ENCODE measurements at places on chromosomes 2 and 18.

DNA sequence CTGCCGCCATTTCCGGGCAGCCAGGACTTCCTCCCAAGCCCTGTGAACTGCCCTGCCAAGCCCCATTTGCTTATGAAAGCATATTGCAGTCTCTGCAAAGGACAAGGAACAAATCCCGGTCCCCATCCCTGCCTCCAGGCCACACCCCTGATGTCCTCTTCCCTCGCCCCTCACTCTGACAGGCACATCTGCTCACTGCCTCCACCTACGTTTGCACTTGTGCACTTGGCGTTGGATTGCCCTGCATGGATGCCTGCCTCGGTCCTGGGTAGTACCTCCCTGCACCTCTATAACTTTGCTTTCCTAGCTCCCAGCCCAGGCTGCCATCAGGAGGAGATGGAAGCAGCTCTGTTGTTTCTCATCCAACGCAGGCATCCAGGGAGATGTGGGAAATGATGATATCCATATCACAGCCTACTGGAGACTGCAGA is 19.6 kb upstream of the RPL31 start:
- DNase-seq = no peak

DNA sequence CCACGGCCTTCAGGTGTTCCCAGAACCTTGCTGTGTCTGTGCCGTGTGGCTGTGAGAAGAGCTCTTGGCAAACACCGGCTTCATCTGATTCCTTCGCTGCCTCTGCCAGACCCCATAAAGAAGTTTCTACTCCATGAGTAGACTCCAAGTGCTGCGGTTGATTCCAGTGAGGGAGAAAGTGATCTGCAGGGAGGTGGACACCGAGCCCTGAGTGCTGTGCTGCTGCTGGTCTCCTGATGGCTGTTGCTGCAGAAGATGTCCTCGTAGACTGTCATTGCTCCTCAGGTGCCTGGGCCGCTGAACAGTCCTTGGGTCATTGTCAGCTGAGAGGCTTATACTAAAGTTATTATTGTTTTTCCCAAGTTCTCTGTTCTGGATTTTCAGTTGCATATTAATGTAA is 19.6 kb downstream of the ASB1 start:
- DNase-seq = no peak

DNA sequence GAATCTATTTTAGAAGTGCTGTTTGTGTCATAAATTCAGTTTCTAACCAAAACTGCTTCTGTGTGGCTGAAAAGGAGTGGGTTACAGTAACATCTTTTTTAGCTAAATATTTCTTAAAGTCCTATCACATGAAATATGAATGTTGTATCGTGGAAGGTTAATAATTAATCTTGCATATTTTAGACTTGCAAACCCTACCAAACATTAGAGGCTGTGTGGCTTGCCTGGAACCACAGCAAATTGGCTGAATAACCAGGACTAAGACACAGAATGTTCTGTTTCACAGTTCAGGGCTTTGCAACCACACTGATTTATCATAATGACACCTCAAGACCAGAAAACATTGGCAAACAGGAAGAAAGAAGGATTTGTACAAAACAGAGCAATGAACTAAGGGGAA is 208.9 kb upstream of the CNTNAP5 start:
- DNase-seq = no peak

DNA sequence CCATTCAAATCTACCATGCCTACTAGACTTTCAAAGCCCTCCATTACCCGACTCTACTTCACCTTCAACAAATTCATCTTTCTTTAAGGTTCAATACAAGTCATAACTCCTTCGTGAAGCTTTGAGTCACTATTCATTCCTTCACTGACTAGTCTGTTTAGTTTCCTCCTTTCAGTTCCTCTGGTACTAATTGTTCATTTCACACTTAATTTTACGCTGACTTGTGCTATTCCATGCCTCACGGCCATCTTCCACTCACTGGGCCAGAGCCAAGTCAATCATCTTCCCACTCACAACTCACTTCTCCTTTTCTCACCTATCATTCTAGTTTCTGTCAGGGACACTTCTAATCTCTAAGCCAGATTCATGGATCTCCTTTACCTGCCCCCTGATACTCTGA is 136.2 kb downstream of the MTX2 start:
- no peak for DNase-seq

DNA sequence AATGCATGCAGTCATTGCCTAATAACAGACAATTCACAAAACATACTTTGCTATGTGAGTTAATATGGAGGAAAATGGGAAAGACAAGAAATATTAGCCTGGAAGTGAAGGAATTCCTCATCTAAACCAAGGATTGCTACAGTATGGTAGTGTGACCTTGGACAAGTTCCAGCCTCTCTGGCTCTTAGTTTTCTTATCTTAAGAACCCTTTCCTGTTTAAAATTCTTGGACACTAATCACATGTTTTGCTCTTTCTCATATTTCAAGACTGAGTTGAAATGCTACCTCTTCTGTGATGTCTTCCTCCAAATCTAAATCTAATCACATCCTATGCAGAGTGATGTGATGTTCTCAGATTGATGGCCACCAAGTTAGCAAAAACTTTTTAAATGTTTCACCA is 20.8 kb upstream of the ADAM23 start:
- no peak for DNase-seq

Data from NCI-H2107 (cell line).